ENCODE measurements at places on chromosomes 16 and 17.

DNA sequence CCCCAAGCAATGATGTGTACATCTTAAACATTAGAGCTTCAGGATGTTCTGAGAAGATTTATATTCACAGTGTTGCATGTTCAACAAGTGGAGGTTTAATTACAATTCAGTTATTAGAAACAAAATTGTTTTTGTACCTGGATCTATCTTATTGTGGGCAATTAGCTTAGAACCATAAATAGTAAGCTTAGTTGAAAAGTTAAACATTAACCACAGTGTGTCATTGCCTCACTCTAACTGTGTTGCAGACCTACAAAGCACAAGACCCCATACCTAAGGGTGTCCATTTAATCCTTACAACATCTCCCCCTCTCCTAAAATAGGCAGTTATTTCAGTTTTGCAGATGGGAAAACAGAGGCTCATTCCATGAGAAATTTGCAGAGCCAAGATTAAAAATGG is 632.0 kb upstream of the SOX9 start:
- no peak for DNase-seq

DNA sequence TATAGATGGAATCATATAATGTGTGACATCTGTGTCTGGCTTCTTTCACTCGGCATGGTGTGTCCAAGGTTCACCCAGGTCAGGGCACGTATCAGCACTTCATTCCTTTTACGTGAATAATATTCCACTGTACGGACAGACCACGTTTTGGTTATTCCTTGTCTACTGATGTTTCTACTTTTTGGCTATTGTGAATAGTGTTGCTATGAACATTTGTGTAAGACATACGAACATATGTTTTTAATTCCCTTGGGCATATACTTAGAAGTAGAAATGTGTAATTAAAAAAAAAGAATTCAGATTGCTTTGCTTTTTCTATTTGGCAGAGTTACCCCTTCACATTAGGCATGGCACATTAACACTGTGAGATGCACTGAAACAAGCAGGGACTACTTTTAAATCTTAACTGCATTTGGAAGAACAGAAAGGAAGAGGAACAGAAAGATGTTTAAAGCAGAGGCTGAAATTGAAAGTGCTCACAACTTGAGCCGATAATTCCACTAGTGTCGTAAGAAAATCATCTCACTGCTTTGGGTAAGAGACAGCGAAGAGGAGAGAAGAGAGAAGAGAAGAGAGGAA is 105.3 kb downstream of the VPS53 start:
- no peak for DNase-seq

GRCh38 chr17:59807892-59808509 is 84.7 kb downstream of the TUBD1 start:
- no peak for DNase-seq

DNA sequence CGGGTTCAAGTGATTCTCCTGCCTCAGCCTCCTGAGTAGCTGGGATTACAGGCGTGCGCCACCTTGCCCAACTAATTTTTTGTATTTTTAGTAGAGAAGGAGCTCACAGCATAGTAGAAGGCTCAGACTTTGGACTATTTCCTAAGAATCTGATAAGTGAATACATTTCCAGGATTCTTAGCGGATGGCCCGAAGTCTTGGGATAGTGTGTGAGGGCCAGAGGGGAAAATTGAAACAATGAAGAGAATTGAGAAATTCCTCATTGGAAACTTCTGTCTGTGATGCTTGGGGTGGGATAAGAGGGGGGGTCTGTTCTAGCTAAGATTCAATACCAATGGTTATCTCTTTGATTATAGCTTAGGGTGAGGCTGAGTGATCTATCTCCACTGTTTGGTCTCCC is 183.3 kb downstream of the MSI2 start:
- DNase-seq = no peak

DNA sequence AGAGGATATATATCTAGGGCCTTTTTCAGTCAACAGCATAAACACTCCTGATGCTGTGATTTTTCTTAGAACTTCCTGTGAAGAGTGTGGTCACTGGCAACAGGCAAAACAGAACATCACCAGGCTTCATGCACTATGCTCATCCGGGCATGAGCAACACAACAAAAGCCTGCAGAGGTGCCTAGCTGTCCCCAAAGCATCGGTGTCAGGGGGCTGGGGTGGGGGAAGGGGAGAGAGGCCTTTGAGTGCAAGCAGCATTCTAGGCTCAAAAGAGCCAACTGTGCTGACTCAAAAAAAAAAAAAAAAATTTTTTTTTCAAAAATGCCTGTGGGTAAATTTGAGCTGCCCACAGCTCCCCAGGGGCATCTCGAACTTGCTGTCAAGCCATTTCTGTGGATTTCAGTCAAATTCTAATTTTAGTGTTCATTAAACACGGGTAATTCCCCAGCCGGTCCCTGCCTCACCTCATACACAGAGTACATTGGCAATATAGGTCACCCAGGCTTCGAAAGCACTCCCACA is 194.6 kb upstream of the DYNLRB2 start:
- no peak for DNase-seq

DNA sequence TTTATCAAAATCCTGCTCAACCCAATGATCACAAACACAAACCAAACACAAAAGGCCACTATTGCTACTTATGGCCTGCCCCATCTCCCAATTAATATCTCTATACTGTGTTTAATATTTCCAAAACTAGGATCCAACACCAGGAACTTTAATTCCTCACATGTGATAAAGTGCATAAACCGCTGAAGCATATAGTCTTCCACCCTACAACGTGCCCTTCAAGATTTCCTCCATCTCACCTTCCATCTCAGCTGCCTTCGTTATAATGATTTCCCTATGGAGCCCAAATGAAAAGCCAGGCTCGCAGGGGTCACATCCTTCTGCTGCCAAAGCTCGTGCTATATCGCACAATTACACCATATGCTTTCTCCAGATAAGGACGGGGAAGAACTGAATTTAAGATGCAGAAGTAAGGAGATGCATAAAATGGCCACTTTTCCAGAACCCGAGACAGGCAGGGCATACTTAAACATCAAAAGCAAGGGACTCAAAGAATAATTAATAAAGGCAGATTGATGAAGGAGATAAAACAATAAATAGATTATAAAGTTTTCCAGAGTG is 1.8 kb downstream of the MYH10 start:
- DNase-seq = no peak

DNA sequence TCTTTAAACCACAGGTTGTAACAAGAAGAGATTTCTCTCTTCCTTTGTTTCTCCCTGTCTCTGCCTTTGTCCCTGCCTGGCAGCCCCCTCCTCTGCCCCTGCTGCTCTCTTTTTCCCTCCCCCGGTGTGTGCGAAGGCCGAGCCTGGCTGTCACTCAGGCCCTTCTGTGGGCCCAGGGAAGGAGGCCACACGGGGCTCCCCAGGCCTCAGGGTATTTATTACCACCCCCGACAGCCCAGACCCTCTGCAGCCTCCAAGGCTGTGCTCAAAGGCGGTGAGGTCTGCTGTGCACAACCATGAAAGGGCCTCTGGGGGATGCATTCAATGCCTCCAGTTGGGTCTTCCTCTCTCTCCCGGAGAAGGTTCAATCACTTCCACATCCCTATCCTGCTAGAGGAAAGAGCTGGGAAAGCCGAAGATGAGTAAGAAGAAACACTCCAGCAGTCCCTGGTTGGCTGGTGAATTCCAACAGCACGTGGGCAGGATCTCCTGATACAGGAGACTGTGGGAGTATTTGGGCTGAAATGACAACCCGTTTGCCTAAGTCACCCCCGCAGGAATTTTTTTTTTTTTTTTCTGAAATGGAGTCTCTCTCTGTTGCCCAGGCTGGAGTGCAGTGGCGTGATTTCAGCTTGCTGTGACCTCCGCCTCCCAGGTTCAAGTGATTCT is 34.2 kb downstream of the ZNF423 start:
- no peak for DNase-seq

DNA sequence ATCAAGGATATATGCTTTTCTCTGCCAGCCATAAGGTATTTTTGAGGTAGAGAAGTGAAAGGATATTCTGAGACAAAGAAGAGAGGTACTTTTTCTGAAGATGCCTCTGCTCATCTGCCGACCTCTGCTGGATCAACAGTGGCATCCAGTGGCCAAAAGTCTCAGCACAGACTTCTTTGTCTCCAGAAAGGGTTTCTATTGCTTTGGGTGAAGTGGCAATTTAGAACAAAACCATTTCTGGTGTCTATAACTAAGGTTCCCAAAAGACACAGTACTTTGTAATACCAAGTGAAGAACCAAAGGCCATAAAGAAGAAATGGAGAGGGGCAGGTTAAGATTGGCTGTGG is 155.2 kb upstream of the C17orf78 start:
- peak; percentile 37 for DNase-seq

GRCh38 chr17:31858642-31859486 is at the start of gene COPRS:
TSS of gene COPRS (minus strand) at chr17:31859244. CDS start at chr17:31859199, 45 bp downstream.
- peak; percentile 85 for DNase-seq

GRCh38 chr17:16925461-16926060 is 46.4 kb downstream of the TNFRSF13B start:
- no peak for DNase-seq

DNA sequence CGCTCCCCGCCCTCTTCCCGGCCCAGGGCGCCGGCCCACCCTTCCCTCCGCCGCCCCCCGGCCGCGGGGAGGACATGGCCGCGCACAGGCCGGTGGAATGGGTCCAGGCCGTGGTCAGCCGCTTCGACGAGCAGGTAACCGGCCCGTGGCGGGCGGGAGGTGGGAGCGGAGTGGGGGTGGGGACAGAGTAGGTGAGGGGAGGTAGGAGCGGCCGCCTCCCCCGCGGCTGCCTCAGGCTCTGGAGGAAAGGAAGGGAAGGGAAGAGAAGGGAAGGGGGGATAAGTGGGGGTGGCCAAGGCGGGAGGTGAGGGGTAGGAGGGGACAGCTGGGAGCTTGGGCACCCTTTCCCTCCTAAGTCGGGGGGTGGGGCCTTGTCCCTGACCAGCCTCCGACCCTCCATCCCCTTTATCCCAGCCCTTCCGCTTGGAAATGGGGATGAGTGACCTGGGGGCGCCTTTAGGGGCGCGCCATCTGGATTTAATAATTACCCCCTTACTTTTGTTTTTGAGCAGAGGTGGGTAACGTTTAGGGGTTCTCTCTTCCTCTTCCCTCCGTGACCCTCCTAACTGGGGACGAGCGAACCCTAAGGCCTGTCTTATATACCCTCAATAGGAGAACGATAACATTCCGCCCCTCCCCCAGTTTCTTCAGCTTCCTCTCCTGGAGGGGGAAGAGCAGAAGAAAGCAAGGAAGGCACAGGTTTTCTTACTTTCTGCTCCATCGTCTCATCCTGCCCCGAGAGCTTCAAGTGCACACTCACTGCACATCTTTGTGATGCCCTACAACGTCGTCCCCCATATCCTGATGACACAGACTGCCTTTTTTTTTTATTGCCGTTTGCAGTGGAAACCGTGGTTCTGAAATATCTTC is 694 bp downstream of the NF1 start:
- no peak for DNase-seq

GRCh38 chr16:66260522-66261254 is 105.8 kb upstream of the CDH5 start:
- DNase-seq = no peak

Data from COR-L47 (cell line).